ENCODE measurements at places on chromosomes 2 and 18.

GRCh38 chr2:224776795-224777558, 60.8 kb upstream of the CCDC195 start:
- DNase-seq: no peak

DNA sequence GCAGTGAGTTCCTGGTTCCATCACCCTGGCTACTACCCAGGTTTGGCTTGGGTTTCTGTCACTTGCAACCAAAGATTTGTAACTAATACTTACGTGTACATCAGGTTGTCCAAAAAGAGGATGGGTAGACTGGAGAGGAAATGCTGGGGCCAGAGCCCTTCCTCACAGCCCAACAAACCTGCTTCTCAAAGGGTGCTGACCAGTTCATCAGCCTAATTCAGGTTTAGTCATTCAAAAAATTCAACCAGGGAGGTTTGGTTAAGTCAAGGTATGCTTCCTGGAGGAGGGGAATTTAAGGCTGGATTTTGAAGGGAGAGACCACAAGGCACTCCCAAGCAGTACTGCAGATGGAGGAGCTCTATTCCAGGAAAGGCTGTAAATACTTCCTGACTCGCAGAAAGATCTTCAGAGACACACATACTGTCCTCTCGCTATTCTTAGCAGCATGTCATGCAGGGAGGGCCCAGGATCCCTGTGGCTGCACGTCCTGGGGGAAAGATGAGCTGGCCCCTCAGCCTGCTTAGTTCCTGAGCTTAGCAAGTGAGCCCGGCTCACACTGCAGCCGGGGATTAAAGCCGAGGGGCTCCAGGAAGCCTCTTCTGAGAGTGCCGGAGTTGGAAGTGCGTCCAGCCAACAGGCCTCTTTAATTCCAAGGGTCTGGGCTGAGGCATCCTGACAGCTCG, 40.0 kb upstream of the BIN1 start:
- no peak for DNase-seq

GRCh38 chr18:2466978-2467377, 104.3 kb downstream of the METTL4 start:
- DNase-seq: no peak

GRCh38 chr2:227870710-227871374, 589 bp upstream of the DAW1 start:
- no peak for DNase-seq

DNA sequence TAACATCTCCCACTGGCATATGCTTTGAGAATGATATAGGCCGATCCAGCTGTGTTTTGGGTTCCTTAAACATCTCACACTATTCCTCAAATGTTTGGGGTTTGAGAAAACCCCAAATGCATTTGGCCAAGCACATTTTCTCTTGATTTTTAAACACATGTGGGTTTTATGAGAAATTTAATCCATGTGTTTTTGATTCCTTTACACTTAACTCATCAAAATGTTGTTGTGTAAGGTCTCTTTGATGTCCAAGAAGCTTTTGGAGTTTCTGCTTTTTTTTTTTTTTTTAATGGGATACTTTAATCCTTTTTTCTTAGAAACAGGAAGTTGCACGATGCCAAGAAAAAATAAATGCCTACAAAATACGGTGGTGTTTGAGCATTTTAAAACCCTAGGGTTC, 339.8 kb upstream of the TCF4 start:
- DNase-seq: no peak

GRCh38 chr2:211359347-211359746, 802.9 kb downstream of the CPS1 start:
- no peak for DNase-seq

- no peak for DNase-seq
These were observed 169.4 kb upstream of the SIX3 start for GRCh38 chr2:44772131-44772530.

- no peak for DNase-seq
These were observed 8.6 kb upstream of the RPL37A start for GRCh38 chr2:216490061-216490460.

DNA sequence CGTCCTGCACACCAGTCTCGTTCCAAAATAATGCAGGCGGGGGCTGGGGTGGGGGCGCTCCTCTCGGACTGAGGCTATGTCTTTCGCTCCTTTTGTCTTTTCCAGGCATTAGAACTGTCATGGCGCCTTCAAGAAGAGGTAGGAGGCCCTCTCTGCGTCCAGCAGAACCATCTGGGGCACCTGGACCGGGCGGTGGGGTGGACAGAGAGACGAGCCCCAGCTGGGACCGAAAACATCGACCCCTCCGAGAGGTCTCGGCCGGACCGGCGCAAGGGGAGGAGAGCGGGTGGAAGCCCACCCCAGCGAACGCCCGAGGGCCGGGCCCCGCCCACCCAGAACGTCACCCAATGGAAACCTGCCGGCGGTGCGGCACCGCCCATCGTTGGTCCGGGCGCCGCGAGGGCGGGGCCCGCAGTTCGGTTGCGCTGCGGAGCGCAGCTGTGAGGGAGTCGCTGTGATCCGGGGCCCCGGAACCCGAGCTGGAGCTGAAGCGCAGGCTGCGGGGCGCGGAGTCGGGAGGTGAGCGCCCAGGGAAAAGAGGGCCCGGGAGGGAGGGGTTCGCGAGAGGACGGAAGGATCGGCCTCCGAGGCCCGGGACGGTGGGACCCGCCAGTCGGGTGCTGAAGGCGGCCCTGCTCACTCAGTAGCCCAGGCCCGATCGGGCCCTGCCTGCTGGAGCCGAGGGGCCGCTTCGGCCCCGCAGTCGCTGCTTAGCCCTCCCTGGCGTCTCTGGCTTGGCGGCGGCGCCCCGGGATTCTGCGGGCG, at the start of gene NRBP1:
Gene NRBP1, plus strand, starts transcription at position 419 of the 765 bp plus-strand sequence. CDS start 4,643 bp downstream, outside the sequence.
- DNase-seq: peak; percentile 92

- no peak for DNase-seq
These were observed 6.8 kb downstream of the THUMPD2 start for GRCh38 chr2:39772086-39772811.

- no peak for DNase-seq
These were observed 19.4 kb upstream of the TMX3 start for GRCh38 chr18:68734308-68734707.

- DNase-seq: no peak
These were observed 28.0 kb downstream of the MAL start for GRCh38 chr2:95053543-95053942.

- DNase-seq: no peak
These were observed 480.0 kb upstream of the HS6ST1 start for GRCh38 chr2:128798502-128799283.

GRCh38 chr18:26293982-26294381, 67.7 kb downstream of the TAF4B start:
- DNase-seq: no peak

DNA sequence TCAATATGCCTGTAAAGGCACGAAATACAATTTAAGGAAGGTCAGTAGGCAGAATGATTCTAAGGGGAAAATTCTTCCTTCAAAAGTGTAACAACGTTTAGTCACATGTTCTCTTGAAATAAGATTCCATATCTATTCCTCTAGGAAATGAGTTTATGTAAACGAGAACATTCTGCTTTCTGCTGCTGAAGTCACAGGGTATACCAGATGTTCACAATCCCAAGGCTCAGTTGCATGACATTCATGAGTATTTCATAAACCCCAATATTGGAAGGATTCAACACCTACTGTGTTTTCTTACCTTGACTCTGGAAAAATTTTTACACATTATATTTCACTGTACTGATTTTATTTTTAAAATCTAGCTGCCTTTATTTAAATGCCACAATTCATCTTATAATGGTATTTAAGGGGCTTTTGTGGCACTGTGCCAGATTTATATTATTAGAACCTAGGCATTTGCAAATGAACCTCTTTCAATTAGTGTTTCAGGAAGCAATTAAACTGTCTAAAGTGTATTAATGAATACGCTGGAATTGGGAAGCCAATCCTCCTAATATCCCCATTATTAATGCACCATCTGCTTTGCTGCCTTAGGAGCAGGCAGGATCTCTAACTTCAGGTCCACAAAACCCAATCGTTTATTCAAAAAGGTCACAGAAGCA, 542.6 kb upstream of the KLHL29 start:
- DNase-seq: no peak

- DNase-seq: no peak
These were observed 114.0 kb downstream of the PIEZO2 start for GRCh38 chr18:11035376-11035775.

DNA sequence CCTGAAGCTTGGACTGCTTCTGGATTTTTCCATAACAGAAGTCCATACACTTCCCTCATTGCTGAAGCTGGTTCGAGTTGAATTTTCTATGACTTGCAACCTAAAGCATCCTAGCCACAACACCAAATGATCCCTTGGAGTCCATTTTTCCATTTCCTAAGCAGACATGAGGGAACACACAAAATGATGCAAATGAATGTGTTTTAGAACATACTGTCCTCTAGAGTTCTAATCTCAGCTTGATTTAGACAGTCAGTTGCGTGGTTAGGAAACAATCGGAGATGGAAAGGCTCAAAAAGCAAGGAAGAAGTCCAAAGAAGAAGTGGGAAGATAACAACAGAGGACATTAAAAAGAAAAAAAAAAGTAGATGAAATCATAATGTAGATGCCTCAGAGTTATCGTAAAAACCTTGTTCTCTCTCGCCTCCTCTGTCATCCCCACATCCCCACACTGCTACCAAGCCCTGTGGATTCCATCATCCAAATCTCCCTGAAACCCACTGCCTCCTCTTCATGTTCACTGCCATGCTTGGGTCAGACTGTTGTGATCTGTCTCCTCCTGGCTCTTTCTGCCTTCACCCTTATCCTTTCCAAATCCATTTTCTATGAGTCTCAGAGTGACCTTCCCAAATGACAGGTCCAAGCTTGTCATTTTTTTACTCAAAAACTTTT, 58.4 kb downstream of the TMEM247 start:
- DNase-seq: no peak

DNA sequence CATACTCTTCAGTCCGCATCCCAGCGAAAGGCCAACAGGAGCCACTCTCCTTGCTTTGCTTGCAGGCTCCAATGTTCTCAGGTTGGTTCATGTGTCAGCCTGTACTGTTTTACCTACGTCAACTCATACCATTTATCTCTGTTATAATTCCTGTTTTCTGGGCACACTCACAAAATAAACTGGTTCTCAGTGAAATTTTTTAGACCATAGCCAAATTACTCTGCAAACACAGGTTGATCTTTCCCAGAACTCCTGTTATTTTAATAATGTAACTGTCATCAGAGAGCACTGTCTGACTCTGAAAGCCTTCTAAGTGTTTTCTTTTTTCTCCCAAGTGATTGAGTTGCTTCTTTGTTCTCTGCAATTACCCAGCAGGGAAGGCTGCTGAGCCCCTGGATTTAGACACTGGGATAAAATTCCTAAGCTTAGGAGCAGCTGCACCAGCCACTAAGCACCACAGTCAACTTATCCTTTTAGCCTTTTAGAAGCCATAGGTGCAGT, 111.6 kb upstream of the PIEZO2 start:
- no peak for DNase-seq

DNA sequence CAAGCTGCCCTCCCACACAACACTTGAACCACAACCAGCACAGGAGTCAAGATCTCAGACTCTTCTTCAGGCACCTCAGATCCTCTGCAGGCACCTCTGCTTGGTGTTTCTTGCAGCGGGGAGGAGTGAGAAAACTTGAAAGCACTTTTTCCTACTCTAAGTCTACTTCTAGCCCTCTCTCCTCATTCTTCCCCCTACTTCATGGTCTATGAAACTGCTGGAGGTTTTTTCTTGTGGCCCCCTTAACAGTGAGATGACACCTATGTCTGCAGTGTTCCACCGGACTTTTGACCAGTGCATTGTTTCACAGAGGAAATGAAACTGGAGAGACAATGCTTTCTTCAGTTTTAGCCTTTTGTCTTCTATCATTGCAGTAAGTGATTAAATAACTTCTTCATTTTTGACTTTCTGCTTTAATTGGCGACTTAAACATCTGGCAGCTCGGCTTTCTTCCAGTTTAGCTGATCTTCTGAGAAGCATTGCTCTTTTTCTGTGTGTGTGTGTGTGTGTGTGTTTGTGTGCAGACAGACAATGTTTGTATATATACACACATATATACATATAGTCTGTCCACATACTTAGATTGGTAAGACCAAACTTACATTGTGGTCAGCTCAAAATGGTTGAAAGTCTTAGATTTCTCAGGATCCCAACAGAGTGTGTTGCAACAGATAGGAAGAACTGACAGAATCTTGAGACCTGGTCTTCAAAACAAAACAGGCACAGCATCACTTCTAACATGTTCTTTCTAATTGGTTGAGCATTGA, 1474.0 kb upstream of the TMEFF2 start:
- no peak for DNase-seq

All from hippocampal formation (tissue), 2 donors.